ENCODE measurements at places on chromosomes 16 and 17. TPM values are rescaled to one million over a fixed set of nuclear protein-coding genes. Genes with fewer than 3 reads are reported as not detected.

GRCh38 chr17:38538906-38539305, 66.8 kb downstream of the SRCIN1 start:
- H3K36me3 ChIP-seq = no peaks in the 10 kb centered on the region
- H3K4me3 ChIP-seq = no peak overlapping the region
- H3K27ac ChIP-seq = no peak overlapping the region
- no peak for DNase-seq
- H3K27me3 ChIP-seq = peaks cover 44% of the 10 kb centered on the region

DNA sequence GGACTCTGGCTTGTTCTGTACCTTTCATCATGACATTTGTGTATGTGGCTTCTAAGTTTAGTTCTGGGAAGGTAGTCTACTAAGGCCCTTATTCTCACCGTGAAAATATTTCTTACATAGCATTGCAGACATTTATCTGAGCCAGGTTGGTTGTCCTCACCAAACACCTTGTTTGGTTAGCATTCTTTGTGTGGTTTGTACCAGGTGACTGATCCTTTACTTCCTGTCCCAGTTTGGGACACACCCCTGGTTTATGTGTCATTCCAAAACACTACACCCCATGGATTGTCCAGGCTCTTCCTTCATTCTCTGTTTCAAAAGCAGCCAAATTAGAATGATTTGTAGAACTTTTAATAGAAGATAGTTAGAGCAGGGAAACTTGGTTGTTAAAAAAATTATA, 23.2 kb upstream of the DUSP14 start:
- no peak overlapping the region for H3K27ac ChIP-seq
- no peak for DNase-seq
- no peaks in the 10 kb centered on the region for H3K4me1 ChIP-seq
- no peak overlapping the region for H3K4me3 ChIP-seq
- no peaks in the 10 kb centered on the region for H3K27me3 ChIP-seq
- peaks cover 18% of the 10 kb centered on the region for H3K36me3 ChIP-seq

The MYLK3 gene
- under 0.01 TPM for total RNA-seq

- H3K4me3 ChIP-seq = no peak overlapping the region
- peak; percentile 67 for DNase-seq
- H3K4me1 ChIP-seq = no peaks in the 10 kb centered on the region
- peaks cover 13% of the 10 kb centered on the region for H3K36me3 ChIP-seq
- no peak overlapping the region for H3K27ac ChIP-seq
- H3K27me3 ChIP-seq = no peaks in the 10 kb centered on the region
These were observed 222.7 kb downstream of the LGALS9B start for GRCh38 chr17:20244671-20245070.

GRCh38 chr16:67301080-67301782, 21.9 kb downstream of the PLEKHG4 start:
- H3K27ac ChIP-seq = no peak overlapping the region
- no peaks in the 10 kb centered on the region for H3K36me3 ChIP-seq
- no peaks in the 10 kb centered on the region for H3K27me3 ChIP-seq
- no peak for DNase-seq
- no peak overlapping the region for H3K4me3 ChIP-seq

- no peak overlapping the region for H3K27ac ChIP-seq
- peaks cover 73% of the 10 kb centered on the region for H3K36me3 ChIP-seq
- DNase-seq = no peak
- H3K27me3 ChIP-seq = no peaks in the 10 kb centered on the region
- no peaks in the 10 kb centered on the region for H3K4me1 ChIP-seq
These were observed 36.4 kb downstream of the GPT2 start for GRCh38 chr16:46920402-46921068.

The GNG13 gene
- total RNA-seq = not detected

GRCh38 chr16:10564591-10564990, 15.8 kb downstream of the EMP2 start:
- no peak overlapping the region for H3K27ac ChIP-seq
- H3K4me1 ChIP-seq = peaks cover 2% of the 10 kb centered on the region
- no peaks in the 10 kb centered on the region for H3K36me3 ChIP-seq
- H3K27me3 ChIP-seq = no peaks in the 10 kb centered on the region
- no peak for DNase-seq

The TP53TG3C gene
- total RNA-seq = not detected

GRCh38 chr17:63843910-63844677, 1.6 kb upstream of the SMARCD2 start:
- H3K4me1 ChIP-seq = peaks cover 14% of the 10 kb centered on the region
- no peak overlapping the region for H3K4me3 ChIP-seq
- no peaks in the 10 kb centered on the region for H3K36me3 ChIP-seq
- H3K27me3 ChIP-seq = no peaks in the 10 kb centered on the region

DNA sequence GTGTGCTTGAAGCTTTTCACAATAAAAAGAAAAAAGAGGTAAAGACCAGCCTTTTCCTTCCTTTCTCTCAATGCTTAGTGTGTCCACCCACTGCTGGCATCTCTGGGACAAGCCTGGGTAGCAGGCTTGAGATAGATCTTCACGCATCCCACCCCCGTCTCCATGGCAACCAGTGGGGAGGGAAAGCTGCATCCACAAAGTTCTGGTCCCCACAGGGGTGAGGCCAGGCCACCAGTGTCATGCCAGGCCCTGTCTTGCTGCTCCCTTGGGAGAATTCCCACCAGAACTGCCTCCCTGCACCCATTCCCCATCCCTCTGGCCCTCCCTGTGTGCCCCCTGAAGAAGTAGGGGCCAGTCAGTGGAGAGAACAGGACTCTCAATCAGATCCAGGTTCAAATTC, 259.9 kb downstream of the MRTFB start:
- H3K4me3 ChIP-seq = no peak overlapping the region
- no peaks in the 10 kb centered on the region for H3K4me1 ChIP-seq
- no peak for DNase-seq

The CCL17 gene
- total RNA-seq = not detected

DNA sequence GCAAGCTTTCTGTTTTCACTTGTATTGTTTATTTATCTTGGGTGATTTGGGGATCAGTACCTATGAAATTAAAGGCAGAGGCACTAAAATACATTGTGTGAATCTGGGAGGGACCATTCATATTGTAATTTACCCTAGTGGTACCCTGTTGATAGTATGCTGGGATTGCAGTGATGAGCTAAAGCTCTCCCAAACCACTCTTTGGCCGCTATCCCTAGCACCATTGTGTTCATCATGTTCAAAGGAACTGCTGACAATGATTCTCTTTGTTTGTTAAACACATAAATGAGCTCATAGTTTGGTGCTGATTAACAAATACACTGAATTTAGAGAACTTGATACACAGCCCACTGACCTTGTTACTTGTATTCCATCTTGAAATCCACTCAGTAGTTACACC, 1469.8 kb downstream of the CDH11 start:
- H3K27me3 ChIP-seq = no peaks in the 10 kb centered on the region
- no peaks in the 10 kb centered on the region for H3K4me1 ChIP-seq
- H3K4me3 ChIP-seq = no peak overlapping the region
- no peak for DNase-seq

DNA sequence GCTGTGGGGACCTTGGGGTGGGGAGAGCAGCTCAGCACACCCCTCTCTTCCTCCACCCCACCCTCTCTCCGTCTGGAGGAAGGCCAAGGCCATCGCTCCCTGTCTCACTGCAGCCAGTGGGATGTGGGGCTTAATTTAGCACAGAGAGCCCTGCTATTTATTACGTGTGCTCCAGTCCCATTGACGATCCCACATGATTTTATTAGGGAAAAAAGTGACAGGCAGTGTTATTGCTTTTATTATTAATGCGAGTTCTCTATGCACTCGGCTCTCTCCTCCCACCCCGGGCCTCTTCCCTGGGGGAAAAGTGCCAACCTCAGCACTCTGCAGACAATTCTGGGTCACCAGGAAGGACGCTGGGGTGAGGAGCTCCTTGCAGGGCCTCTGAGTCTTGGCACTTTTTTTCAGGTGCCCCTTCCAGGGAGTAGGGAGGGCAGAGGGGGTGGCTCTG, 57.3 kb downstream of the MGAT5B start:
- H3K36me3 ChIP-seq = no peaks in the 10 kb centered on the region
- H3K27ac ChIP-seq = no peak overlapping the region
- no peaks in the 10 kb centered on the region for H3K4me1 ChIP-seq

- H3K36me3 ChIP-seq = no peaks in the 10 kb centered on the region
- peaks cover 39% of the 10 kb centered on the region for H3K27me3 ChIP-seq
- H3K4me1 ChIP-seq = no peaks in the 10 kb centered on the region
- H3K27ac ChIP-seq = no peak overlapping the region
- no peak overlapping the region for H3K4me3 ChIP-seq
These were observed 3.7 kb downstream of the CDH1 start for GRCh38 chr16:68740628-68741346.

DNA sequence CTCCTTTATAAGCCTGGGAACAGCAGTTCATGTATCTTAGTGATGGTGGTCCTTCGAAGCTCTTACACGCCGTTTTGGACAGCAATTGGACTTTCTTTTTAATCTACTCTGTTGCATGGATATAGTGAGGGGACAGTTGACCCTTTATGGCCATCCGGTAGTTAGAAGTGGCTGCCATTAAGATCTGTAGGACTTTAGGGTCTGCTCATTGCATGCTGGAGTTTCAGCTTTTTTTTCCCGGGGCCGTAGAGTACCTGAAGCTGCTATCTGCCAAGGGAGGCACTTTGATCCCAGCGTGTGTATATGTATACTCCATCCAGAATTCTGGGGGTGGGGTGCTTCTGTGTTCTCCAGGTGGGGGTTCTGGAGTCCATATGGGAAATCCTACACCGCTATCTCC, 1.2 kb downstream of the CYB5D1 start:
- H3K36me3 ChIP-seq = peaks cover 7% of the 10 kb centered on the region
- H3K4me3 ChIP-seq = no peak overlapping the region
- H3K27ac ChIP-seq = no peak overlapping the region
- H3K4me1 ChIP-seq = peaks cover 20% of the 10 kb centered on the region
- DNase-seq = no peak

DNA sequence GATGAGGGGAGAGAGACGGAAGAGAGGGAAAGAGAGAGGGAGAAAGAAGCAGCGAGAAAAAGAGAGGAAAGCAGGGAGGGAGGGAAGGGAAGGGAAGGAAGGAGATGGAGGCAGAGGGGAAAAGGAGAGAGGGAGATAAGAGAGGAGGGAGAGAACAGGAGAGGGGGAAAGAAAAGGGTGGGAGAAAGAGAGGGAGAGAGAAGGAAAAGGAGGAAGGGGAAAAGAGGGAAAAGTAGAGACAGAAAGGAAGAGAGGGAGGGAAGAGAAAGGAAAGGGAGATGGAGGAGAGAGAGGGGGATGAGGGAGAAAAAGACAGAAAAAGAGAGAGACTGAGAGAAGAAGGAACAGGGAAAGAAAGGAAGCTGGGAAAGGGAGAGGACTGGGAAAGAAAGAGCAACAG, 814.4 kb downstream of the CDH11 start:
- DNase-seq = no peak
- no peak overlapping the region for H3K4me3 ChIP-seq
- no peaks in the 10 kb centered on the region for H3K36me3 ChIP-seq
- H3K4me1 ChIP-seq = no peaks in the 10 kb centered on the region

- peak overlapping the region; percentile 77 for H3K4me3 ChIP-seq
- peaks cover 2% of the 10 kb centered on the region for H3K4me1 ChIP-seq
- no peak for DNase-seq
- no peaks in the 10 kb centered on the region for H3K36me3 ChIP-seq
- H3K27ac ChIP-seq = peak overlapping the region; percentile 66
These were observed 537 bp upstream of the GJC1 start for GRCh38 chr17:44830359-44831288.

The JPT1 gene
- 118 TPM for total RNA-seq

The YPEL3 gene
- total RNA-seq = 1.1 TPM

All from IMR-90 (cell line).